NCI-H446 treated with DMSO at 0.1 percent for 48 hours (cell line): ENCODE measurements at places on chromosomes 4 and X.
A peak's percentile ranks its signal among the peaks of the same experiment; 100 is the strongest.

DNA sequence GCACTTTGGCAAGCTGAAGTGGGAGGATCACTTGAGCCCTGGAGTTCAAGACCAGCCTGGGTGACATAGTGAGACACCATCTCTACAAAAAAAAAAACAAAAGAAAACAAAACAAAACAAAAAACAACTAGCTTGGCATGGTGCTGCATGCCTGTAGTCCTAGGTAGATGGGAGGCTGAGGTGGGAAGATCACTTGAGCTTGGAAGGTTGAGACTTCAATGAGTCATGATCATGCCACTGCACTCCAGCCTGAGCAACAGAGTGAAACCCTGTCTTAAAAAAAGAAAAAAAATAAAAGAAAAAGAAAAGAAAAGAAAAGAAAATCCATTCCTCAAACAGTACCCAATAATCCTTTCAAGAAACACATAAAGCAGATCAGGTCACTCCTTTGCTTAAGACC is 14.9 kb upstream of the ERCC6L start:
- no peak for DNase-seq

DNA sequence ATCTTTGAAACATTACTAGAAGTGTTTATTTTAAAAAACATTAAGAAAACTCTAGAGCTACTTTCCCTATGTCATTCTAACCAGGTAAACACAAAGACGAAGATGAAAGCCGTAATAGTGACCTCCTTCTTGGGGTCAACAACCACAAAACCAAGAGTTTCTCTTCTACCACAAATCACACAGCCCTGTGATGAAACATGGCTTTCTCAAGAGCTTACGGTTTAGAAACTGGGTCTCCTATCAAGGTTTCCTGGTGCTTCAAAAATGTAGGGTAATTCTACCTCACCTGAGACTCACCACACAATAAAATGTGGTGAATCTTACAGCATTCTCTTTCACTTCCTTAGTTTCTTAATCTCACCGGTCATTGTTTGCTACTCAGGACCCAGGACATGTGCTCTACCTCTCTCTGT is 50.9 kb downstream of the CORIN start:
- DNase-seq, result no peak

DNA sequence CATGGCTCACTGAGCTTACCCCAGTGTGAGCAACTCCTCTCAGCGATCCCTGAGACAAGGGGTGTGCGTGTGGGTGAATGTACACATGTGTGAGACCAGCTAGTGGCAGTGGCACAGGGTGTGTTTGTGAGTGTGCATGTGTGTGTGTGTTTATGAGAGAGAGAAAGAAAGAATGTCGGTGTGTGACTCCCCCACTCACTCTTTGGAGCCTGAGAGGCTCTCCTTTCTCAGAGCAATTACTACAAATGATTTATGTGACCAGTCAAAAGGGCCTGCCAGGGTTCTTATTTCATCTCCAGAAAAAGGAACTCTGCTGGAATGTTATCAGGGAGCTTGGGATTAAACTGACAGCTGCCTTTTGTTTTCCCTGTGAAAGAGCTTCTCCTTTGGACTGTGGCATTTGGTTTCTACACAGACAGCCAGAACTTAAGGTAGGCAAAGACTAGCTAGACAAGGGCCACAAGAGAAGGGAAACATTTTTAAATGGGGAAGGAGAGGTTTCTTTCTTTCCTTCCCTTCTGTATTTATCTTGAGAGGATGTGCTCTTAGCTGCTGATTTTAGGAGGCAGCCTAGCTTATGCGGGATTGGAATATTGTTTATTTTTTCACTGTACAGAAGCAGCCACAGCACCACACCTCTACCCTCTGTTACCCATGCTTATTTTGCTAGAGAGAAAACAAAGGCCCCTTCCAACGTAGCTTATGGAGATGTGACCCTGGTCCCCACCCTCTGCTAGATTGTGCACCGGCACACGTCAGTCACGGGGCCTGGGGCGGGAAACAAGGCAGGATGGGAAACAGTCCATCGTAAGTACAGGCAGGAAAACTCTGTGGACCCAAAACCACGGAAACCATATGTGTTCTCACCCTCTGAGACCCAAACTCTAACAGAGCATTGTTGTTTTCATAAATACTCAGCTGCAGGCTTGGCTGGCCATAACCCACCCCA is 143.5 kb downstream of the MGST2 start:
- DNase-seq, result peak; percentile 77

- DNase-seq, result peak; percentile 13
Observed at GRCh38 chrX:118189000-118189399, 72.4 kb upstream of the KLHL13 start.

DNA sequence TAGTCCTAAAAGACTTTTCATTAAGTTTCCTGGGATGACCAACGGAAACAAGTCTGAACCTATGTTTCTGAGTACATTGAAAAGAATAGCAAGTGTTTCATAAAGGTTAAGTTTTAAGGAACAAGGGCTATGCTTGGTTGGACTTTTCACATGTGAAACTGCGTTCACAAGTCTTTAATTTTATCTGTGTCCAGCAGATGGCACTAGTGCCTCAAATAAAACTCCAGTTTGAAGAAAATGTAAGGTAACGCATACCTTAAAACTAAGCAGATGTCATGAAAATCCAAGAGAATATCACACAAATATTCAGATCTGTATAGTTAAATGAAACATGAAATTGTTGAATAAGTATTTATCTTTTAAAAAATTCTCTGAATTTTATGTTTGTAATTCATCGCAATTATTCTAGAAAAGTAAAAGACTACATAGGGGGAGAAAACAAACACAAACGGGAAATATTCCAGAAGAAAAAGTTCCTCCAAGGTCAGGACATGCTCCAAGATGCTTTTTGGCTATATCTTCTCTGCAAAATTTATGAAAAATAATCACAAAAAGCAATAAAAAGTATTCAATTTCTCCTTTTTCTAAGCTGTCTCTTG is 89.6 kb upstream of the MAD2L1 start:
- DNase-seq, result peak; percentile 20

DNA sequence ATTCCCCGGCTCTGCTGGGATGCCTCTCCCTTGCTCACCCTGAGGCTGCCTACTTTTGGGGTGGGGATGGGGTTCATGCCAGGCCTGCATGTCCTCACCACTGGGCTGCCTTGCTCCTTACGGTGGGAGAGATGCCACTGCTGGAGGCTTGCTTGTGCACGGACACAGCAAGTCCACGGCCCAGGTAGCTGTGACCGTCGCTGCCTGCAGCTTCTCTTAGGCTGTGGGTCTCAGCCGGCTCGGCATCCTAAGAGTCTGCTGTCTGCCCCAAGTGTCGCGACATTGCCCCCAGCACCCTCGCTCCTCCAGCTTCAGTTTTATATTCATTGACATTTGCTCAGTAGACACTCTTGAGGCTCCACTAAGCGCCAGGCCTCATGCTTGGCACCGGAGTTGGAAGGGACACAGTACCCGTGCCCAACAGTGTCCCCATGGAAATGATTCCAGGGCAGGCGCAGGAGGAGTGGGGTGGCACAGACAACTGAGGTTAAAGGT is 58.3 kb downstream of the TBC1D14 start:
- no peak for DNase-seq

DNA sequence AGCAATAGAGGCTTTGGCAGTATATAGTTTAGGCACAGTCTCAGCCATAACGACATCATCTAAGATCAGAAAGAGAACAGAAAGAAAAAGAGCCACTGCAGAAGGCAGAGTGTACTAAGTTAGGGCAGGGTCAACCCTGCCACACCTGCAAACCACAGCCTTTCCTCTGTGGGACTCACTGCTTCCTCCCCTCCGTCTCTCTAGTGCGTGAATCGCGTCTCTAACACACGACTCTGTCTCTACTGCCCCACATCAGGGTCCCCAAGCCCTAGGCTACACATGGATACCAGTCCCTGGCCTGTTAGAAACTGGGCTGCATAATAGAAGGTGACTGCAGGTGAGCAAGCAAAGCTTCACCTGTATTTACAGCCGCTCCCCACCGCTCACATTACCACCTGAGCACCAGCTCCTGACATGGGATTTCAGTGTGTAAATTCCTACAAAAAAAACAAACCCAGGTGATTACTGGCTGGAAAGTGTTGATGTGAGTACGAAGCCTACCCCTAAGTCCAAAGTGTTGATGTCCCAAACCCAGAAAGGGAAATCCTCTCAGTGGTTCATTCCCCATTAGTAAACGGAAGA is 128.9 kb downstream of the PRKX start:
- DNase-seq, result no peak

DNA sequence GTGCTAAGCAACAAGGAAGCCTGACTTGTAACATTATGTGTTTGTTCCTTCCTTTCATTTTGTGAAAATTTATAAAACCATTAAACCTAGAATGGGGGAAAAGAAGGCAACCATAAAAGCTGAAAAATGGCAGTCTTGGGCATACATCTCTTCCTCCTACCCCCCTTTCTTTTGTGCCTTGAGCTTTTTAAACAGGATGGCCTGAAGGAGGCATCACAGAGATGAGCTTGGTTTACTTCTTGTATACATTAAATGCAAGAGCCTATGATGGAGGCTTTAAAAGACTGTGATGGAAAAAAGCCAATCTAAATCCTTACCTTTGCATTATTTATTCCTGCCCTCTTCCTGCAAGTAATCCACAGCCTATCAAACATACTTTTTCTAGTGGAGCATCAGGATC is 36.2 kb upstream of the ADH7 start:
- DNase-seq, result no peak

GRCh38 chrX:122787231-122787630 is 396.8 kb upstream of the GRIA3 start:
- DNase-seq, result no peak

DNA sequence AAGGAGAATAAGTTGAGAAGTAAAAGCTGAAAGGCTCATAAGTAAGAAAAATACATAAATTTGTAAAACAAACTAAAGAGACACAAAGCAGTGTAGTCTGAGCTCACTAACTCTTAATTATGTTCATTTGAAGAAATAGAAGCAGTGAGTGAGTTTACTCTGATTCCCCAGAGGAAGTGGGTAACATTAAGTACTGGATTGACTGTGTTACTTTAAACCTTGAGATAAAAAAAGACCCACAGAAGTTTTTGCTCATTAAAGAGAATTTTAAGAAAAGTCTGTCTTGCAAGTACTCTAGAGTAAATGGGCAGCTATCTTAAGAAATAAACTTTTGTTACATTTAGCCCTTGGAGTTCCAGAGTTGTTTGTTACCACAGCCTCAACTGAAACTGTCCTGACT is 2466.9 kb downstream of the PCDH7 start:
- no peak for DNase-seq

- peak; percentile 76 for DNase-seq
Observed at GRCh38 chr4:101348995-101349800, 1.9 kb upstream of the PPP3CA start.

GRCh38 chr4:88526221-88526815 is 2.7 kb upstream of the PYURF start:
- DNase-seq, result no peak

- DNase-seq, result no peak
Observed at GRCh38 chr4:1872870-1873269, 1.7 kb downstream of the NSD2 start.

- no peak for DNase-seq
Observed at GRCh38 chrX:38798956-38799355, 2.3 kb upstream of the MID1IP1 start.

- DNase-seq, result no peak
Observed at GRCh38 chrX:17403189-17403691, 28.2 kb downstream of the NHS start.

DNA sequence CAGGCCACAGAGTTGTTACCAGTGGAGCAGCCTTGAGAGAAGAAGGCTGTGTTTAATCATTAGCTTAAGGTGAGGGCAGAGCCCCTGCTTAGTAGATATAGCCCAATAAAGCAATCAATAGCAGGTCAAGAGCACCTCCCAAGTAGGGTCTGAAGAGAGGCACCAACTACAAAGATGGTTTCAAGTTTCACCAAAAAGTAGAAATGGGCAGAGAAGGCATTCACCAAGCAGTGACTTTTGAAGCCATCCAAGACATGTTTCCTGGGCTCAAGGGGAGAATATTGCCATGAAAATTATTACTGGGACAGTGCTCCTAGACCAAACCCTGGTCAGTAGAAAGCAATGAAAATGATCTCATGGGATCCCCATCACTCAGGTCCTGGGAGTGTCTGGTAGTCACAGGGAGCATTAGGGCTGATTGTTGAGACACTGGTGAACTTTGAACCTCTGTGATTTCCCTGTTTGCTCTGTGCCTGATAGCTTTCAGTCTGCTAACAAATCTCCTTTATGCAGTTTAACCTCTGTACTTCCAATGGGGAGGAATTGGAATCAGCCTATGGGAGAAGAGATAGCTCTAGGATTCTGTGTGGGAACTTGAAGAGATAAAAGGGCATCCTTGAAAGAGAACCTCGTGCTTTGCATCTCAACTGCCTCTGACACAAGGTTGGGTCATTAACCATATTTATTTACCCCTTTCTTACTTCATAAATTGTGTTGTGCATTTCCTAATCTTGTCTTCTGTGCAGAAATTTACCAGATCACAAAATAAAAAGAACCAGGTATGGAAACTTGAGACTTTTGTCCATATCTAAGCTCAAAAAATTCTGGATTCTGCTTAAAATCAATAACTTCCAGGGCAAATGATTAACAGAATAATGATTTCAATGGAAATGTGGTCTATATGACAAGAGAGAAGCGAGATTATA is 9.3 kb upstream of the OTC start:
- no peak for DNase-seq

GRCh38 chr4:155120536-155120935 is 87.9 kb upstream of the NPY2R start:
- no peak for DNase-seq

DNA sequence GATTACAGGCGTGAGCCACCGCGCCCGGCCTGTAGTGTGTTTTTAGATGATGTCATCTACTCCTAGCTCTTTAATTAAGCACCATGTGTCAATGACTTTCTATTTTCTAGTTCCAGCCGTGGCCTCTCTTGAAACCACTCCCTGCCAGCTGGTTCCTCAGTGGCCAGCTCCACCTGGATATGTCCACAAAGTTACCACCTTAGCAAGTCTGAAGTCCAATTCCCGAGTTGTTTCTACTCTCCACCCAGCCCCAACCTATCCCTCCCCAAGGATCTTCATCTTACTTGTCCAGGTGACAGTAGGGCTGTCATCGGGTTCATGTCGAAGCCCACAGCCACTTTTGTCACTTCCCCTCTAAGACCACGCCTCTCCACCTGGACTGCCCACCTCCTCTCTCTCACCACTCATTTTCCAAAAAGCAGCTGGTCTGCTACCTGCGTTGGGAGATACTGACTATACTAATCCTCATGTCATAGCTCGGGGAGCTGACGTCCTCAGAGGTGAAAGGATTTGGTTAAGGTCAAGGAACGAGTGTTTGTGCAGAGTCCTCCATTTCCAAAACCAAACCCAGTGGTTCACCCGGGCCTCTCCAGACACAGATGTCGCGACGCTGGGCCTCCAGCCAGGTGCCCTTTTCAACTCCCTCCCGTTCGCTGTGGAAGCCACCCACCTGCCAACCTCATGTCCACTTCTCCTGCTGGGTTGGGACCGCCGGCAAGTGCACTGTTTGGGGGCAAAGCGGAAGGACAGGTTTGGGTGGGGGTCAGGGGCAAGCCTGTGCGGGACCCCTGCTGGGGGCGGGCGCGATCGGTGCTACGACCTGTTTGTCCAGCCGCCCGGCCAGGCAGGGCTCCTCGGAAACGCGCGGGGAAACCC is 704 bp downstream of the FAM3A start:
- no peak for DNase-seq
